Endodermal cell (in vitro differentiated cells): ENCODE measurements at places on chromosomes 7 and 10. TPM values are rescaled to one million over a fixed set of nuclear protein-coding genes. Genes with fewer than 3 reads are reported as not detected.

Gene AOAH
- total RNA-seq = 0.56 to 1.6 TPM (median 0.80 TPM) in 3 replicates

Gene CFAP46
- 9.8 to 10.5 TPM (median 10.4 TPM) in 3 replicates for total RNA-seq

Gene OR9A2
- total RNA-seq = not detected in 3 replicates

Gene IGFBP3
- total RNA-seq = 6.5 to 20.3 TPM (median 19.4 TPM) in 3 replicates

Gene RAPGEF5
- 12.7 and 16.7 TPM in 2 replicates for total RNA-seq

Gene SPACDR
- total RNA-seq = 1.4 to 2.1 TPM (median 1.5 TPM) in 3 replicates

Gene FXYD4
- total RNA-seq = not detected in 2 replicates

Gene CPN1
- 0.63 and 1.3 TPM in 2 replicates for total RNA-seq

Gene SFRP5
- 1.3 and 1.8 TPM in 2 replicates for total RNA-seq

Gene LIPF
- not detected in 3 replicates for total RNA-seq

Gene ITGA8
- total RNA-seq = 0.17 to 0.66 TPM (median 0.24 TPM) in 3 replicates

Gene C10orf143
- 1.5 and 1.6 TPM in 2 replicates for total RNA-seq

GRCh38 chr7:90625051-90625450 is 28.9 kb downstream of the CDK14 start:
- H3K27me3 ChIP-seq = no peaks in the 10 kb centered on the region
- no peak for DNase-seq
- peak overlapping the region; percentile 40 for H3K27ac ChIP-seq
- peaks cover 22% of the 10 kb centered on the region for H3K4me1 ChIP-seq

DNA sequence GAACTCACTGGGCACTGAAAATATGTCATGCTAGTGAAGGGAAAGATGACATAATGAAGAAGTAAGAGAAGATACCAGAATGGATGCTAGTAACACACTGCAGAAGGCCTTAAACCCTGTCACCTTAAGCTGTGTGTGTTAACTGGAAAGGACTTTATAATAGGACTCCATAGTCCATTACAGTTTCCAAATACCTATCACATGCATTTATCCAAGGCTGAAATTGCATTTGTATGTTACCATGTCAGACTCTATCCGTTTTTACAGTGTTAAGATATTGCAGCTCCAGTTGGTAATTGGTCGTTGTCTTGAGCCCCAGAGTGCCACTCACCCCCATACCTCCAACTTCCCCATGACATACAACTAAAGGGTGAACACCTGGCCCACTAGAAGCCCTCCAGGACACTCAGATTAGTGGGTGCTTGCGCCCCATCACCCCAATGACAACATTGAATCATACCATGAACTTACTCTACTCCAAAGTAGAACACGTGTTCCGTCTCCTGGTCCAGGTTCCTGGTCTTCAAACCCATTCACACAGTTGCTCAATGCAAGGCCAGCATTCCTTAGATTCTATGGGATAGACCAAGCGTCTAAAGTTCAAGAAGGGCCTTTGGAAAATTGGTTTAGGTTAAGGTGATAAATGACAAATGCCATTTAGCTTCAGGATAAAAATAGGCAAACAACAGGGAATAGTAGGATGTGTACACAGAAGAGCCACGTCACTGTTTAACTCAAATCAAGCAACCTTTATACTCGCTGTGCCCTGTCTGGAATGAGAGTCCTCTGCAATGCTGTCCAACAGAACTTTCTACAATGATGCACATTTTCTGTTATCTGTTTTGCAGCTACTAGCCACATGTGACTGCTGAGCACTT is 2.1 kb upstream of the RAPGEF5 start:
- peaks cover 6% of the 10 kb centered on the region for H3K4me1 ChIP-seq
- no peaks in the 10 kb centered on the region for H3K36me3 ChIP-seq
- no peak overlapping the region for H3K4me3 ChIP-seq
- H3K27me3 ChIP-seq = peaks cover 20% of the 10 kb centered on the region
- no peak overlapping the region for H3K27ac ChIP-seq

GRCh38 chr7:37514497-37514896 is 65.8 kb upstream of the ELMO1 start:
- H3K4me1 ChIP-seq = no peaks in the 10 kb centered on the region
- H3K27me3 ChIP-seq = peaks cover 6% of the 10 kb centered on the region
- DNase-seq = no peak
- no peaks in the 10 kb centered on the region for H3K36me3 ChIP-seq

GRCh38 chr7:18535810-18536415 is 40.4 kb downstream of the HDAC9 start:
- DNase-seq = no peak
- H3K27ac ChIP-seq = no peak overlapping the region
- H3K36me3 ChIP-seq = no peaks in the 10 kb centered on the region
- H3K27me3 ChIP-seq = no peaks in the 10 kb centered on the region
- no peak overlapping the region for H3K4me3 ChIP-seq

- H3K4me3 ChIP-seq = no peak overlapping the region
- no peaks in the 10 kb centered on the region for H3K36me3 ChIP-seq
- no peak overlapping the region for H3K27ac ChIP-seq
- peak; percentile 61 for DNase-seq
- H3K27me3 ChIP-seq = peaks cover 55% of the 10 kb centered on the region
Observed at GRCh38 chr7:93092757-93093370, 24.9 kb downstream of the SAMD9 start.

GRCh38 chr10:99809481-99809880 is 27.0 kb downstream of the ABCC2 start:
- no peak overlapping the region for H3K27ac ChIP-seq
- no peaks in the 10 kb centered on the region for H3K4me1 ChIP-seq
- H3K27me3 ChIP-seq = no peaks in the 10 kb centered on the region

DNA sequence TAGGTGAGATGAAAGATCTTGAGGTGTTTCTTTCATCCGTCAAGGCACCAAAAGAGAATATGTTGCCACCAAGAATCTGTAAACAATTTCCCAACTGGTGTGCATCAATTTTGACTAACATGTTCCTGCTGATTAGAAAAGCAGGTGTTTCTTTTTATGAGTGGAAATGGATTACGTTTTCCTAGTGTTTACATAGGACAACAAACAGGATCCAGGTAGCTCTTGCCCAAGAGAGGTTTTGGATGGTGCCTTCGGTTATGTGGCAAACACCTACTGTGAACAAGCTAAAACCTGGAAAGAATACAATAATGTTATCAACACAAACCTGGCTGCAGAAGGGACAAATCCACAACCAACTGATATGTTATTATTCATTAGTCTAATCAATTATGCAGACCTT is 53.6 kb upstream of the WNT16 start:
- H3K4me3 ChIP-seq = no peak overlapping the region
- H3K36me3 ChIP-seq = no peaks in the 10 kb centered on the region
- no peak overlapping the region for H3K27ac ChIP-seq
- H3K4me1 ChIP-seq = no peaks in the 10 kb centered on the region

DNA sequence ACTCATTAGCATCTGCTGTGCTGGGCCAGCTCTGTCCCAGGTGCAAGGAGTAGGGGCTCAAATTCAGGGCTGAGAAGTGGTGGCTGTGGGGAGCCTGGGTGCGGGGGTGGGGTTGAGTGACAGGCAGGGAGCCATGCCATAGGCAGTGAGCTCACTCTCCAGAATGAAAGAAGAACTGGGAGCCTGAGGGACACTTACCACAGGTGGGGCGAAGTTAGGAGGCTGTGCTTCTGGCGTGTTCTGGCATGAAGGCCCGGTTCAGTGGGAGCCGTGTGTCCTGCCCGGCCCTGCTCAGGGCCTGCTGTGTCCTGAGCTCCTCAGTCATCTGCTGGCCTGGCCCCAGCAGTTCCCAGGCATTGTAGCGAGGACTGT is 62.5 kb downstream of the MKI67 start:
- H3K27ac ChIP-seq = no peak overlapping the region
- H3K27me3 ChIP-seq = peaks cover 20% of the 10 kb centered on the region
- H3K36me3 ChIP-seq = no peaks in the 10 kb centered on the region
- peak; percentile 75 for DNase-seq
- no peak overlapping the region for H3K4me3 ChIP-seq

DNA sequence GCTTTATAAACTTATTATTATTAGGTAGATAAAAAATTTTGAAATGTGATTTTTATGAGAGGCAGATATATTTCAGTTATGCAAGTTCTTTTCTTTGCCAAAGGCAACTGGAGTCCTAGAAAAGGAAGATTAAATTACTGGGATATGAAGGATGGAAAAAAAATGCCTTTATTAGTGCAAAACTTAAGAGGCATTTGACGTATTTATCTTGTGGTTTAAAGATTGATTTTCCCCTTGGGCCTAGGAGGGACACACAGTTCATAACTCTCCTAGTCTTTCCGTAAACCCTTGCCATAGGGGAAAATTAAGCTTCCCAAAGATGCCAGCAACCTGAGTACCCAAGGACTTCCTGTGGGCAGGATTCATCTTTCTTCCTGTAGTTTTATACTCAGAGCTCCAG is 3.1 kb upstream of the STEAP4 start:
- no peak for DNase-seq
- H3K4me1 ChIP-seq = no peaks in the 10 kb centered on the region
- no peaks in the 10 kb centered on the region for H3K36me3 ChIP-seq
- H3K27me3 ChIP-seq = peaks cover 32% of the 10 kb centered on the region
- no peak overlapping the region for H3K27ac ChIP-seq
- H3K4me3 ChIP-seq = no peak overlapping the region

DNA sequence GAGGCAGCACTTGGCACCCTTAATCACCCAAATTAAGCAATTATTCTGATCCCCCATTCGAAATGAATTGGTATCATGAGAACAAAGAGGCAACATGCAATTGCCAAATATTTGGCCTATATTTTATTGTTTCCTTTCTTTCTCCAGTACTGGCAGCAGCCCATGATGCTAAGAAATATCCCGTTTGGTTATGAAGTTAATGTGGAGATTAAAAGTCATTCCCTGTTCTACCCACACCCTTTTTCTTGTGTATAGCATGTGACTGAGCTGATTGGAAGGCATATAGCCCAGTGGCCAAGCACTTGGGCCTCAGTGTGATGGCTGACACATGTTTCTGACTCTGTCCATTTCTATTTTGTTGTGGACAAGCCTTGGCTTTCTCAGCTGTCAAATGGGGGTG is 692.3 kb upstream of the GALNT17 start:
- H3K27me3 ChIP-seq = no peaks in the 10 kb centered on the region
- H3K36me3 ChIP-seq = no peaks in the 10 kb centered on the region
- DNase-seq = no peak
- no peak overlapping the region for H3K4me3 ChIP-seq

DNA sequence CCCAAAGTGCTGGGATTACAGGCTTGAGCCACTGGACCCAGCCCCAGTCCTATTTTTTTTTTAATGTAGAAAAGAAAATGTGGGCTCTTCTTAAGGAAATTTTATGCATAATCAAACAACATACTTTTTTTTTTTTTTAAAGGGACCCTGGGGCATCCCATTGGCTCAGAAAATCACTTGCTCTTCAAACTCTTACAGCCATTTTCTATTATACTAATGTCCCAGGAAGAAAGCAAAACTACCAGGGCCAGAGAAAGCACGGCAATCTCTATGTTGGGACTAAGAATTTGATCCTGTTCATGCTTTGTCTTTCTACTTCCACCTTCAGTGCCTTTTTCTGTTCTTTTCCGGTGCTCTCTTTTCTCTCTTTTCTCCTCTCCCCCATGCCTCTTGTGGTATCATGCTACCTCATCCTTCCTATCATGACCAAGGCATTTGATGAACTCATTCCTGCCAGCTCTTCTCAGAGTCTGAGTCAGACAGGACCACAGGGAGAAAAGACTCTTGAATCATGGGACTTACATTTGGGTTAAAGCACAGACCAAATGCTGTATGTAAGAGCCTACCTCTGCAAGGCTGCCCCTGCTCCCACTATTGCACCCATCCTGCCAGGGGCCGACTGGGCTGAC is 76.4 kb upstream of the CCNY start:
- H3K4me3 ChIP-seq = no peak overlapping the region
- no peak overlapping the region for H3K27ac ChIP-seq
- no peaks in the 10 kb centered on the region for H3K27me3 ChIP-seq
- DNase-seq = no peak
- no peaks in the 10 kb centered on the region for H3K36me3 ChIP-seq

DNA sequence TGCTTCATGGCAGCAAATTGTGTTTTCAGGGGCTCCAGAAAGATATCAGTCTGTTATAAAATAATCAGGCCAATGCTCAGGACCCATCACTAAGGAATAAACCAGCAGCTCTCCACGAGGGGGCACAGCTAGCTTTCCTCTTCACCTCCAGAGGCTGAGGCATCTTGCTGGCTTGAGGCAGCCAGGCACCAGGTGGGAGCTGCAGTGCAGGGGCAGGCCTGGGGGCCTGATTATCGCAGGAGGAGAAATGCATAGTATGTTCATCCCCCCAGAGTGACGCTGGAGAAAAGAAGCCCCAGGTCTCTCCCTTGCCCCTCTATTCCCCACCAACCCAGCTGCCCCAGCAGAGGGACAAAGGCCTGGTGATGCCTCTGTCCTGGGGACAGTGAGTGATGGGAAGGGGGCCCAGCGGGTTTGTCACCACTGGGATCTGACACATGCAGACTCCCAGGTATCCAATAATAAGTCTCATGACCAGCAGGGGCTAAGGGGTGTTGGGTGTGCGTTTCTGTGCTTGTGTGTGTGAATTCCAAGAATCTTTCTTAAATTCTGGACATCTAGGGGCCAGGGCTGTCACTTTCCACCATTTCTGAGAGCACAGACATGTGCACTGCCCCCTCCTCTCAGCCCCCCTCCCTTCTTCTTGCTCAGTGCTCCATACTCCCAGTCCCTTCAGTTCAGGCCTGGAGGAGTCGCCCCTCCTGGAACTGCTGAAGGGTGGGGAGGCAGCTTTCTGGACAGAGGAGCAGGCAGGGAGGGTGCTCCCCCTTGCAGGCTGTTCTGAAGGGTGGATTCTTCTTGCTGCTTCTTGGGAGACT is 128.1 kb upstream of the FAM20C start:
- no peak overlapping the region for H3K4me3 ChIP-seq
- peak; percentile 87 for DNase-seq
- peak overlapping the region; percentile 57 for H3K27ac ChIP-seq
- H3K36me3 ChIP-seq = no peaks in the 10 kb centered on the region
- H3K4me1 ChIP-seq = no peaks in the 10 kb centered on the region
- H3K27me3 ChIP-seq = no peaks in the 10 kb centered on the region

DNA sequence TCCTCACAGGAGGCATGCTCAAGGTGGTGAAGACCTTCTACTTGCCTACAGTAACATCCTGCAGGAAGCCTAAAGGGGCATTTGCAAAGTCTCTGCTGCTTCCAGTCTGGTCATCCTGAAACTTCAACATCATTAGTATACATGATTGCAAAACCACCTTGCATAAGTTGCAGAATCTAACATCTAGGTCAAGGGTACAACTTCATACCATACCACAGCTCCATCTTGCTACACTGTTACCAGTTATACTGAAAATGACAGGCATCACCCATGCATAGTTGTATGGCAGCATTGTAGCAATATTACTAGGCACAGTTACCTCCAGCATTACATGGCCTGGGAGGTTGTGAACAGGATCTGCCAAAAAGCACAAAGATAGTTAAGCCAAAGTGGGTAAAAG is 13.7 kb upstream of the MACROH2A2 start:
- peaks cover 2% of the 10 kb centered on the region for H3K4me1 ChIP-seq
- no peak overlapping the region for H3K27ac ChIP-seq
- H3K4me3 ChIP-seq = no peak overlapping the region
- DNase-seq = no peak
- H3K27me3 ChIP-seq = no peaks in the 10 kb centered on the region

DNA sequence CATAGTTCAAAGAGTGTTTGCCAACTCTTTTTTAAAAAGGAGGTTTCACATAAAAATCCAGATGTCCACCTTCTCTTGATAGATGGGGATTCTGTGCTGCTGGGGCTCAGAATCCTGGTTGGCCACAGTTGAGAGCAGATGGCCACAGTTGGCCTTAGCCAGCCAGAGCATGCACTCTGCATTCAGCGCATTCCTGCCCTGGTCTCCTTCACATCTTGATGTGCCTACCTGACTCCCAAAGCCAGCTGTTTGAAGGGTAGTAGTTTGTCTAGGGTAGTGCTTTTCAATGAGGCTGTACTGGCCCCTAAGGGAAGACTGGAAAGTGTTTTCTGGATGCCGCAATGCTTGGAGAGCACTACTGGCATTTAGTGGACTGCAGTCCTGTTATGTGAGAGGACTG is 208.1 kb upstream of the HDAC9 start:
- no peak overlapping the region for H3K27ac ChIP-seq
- H3K4me1 ChIP-seq = no peaks in the 10 kb centered on the region
- H3K4me3 ChIP-seq = no peak overlapping the region
- H3K27me3 ChIP-seq = no peaks in the 10 kb centered on the region
